ENCODE measurements at places on chromosomes 7 and 10.

DNA sequence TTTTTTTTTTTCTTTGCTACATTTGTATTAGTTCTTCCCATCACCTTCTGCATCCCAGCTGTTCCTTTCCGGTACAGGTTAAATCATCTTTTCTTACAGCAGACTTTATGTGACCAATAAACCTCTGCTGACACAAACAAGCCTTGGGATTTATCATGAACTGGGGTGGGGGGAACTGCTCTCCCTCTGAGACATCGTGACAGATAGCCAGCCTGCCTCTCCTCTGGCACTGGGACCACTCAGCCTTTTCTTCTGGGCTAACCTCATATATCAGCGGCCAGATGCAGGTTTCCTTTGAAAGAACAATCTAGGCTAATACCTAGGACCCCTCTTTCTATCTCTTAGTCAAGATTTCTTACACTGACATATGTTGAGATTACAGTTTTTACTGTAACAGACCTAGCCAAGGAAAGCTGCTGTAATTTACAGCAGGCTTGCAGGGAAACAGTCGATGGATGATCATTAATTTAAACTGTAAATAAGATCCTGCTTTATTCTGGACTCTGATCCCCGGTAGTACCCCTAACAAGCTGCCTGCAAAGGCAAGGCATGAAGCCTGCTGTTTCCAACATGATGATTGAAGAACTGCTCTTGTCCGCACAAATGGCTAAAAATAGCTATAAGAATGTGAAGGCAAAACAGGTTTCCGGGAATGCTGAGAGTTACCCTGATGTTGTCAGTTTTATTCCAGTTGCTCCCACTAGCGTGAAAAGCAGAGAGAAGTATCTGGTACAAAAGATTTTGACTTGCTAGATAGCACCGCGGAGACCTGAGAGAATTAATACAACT lies 338.7 kb downstream of the SORCS1 start:
- DNase-seq: no peak

DNA sequence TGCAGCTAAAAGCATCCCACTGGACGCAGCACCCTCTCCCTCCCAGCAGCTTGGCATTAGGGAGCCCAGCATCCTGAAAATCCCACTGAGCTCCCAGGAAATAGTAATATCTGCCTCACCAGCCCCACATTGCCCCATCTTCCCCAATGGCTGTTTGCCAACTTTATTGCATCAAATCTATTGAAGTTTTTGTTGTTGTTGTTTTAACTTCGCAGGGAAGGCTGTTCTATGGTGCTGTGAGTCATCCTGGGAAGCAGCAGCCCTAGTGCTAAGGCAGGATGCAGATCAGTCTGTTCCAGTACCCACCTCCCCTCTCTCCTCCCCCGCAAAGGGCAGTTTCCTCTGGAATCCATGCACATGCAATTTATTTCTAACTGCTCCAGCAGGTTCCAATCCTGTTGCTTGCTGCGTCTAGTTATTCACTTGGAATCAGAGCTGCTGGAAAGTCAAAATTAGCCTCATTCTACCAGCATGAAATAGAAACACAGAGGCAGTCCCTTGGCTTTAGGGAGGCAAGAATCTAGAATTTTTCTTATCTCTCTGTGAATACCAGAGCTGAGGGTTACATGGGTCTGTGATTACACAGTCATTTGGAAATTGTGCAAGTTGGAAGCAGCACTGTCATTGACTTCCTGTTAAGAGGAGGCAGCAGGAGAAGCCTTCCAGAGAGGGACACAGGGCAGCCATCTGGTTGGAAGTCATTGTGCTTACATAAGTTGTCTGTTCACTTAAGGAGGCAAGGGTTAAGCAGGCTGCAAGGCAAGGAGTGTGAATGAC lies 115.9 kb upstream of the CACUL1 start:
- peak; percentile 90 for DNase-seq

DNA sequence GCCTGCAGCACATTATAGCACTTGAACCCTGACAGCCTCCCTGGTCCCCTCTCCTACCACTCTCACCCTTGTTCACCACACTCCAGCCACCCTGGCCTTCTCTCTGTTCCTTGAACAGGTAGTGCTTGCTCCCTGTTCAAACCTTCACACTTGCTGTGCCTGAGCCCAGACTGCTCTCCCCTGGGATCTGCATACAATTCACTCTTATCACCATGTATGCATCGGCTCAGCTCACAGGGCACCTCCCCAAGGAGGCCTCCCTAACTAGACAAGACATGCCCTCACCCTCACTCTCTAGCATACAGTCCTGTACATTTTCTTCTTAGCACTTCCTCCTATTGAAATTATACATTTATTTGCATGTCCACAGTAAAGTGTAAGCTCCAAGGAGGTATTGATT lies 59.3 kb downstream of the FAM13C start:
- peak; percentile 34 for DNase-seq

DNA sequence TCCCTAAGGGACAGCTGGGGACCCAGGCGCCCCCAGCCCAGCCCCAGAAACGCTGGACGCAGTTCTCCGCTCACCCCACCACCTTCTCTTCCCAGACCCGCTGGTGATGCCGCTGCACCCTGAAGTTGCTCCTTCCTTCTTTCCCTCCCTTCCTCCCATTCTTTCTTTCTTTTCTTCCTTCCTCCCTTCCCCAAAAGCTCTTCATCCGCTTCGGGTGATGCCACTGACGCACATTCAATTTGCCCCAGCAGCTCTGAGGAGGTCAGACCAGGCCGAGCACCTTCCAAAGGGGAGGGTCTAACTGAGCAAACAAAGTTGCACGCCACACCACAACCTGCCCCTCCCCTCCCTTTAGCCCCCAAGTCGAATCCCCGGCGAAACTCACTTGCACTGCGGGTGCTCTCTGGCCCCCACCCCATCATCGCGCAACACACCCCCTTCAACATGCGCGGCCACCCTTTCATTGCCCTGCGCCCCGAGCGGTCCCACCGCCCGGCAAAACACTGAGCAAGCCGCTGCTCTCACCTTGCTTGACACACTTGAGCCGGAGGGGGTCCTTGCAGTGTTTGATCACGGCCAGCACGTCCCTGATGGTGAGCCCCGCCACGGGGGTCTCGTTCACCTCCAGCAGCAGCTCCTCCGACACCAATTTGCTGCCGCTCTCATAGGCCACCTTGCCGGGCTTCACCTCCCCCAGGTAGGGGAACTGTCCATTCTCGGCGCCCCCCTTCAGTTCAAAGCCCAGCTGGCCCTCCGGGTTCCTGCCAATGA lies 787 bp downstream of the MAGI2 start:
- DNase-seq: no peak

DNA sequence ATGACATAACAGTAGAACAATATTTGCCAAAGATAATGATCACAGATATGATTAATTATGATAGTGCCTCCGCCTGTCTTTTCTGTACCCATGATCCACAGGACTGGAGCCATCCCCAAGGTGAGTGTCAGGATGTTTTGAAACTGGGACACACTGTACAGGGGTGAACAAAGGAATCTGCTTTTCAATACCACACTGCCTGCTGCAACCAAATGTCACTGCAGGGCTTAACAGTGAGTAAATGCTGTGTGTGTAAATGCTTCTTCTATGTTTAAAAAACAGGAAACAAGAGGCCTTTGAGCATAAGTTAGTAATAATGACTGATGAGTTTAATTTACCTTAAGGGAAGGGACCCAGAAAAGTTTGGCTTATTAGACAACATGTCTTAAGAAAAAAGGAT lies 65.2 kb downstream of the HBP1 start:
- no peak for DNase-seq

GRCh38 chr10:38054361-38054797 lies 39.8 kb upstream of the ZNF37A start:
- DNase-seq: peak; percentile 78

DNA sequence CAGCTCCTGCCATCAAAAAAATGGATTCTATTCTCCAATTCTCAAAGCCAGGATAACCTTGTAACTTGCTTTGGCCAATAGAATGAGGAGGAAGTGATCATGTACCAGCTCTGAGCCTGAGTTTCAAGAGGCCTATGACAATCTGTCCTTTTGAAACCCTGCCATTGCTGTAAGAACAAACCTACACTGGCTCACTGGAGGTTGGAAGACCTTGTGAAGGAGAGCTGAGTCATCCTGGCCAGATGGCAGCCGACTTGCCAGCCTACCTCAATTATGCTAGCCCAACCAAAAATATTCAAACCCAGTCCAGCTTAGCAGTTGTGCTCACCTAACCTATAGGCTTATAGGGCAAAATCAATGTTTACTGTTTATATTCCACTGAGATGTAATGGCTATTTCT lies 93.0 kb downstream of the HGF start:
- no peak for DNase-seq

DNA sequence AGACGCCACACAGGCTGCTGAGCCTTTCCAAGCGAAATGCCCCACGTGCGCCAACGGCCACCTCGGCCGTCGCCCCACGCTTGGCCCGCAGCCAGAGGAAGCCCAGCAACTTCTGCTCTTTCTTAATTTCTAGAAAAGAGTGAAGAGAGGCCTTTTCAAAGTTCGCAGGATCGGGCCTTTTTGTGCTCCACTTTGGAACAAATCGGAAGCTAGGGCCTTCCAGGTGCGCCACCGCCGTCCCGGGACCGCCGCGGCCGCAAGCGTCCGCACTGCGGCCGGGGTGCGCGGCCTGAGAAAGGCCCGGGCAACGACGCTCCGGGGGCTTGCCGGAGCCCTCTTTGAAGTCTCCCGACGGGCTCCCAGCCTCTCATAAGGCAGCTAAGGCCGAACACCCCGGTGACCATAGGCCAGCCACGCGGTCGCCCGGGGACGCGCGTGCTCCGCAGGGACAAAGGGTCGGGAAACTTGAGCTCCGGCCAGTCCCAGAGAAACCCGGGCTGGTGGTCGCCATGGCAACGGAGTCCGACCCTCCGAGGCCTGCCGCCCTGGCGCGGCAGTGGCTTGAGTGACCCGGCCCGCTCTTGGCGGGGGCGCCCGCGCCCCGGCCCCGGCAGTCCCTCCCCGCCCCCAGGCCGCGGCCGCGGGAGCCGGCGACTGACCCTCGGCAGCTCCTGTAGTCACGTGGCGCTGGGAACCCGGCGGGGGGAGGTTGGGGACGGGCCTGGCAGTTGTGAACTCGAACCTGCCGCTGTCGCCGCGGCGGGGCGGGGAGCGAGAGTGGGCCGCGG lies at the start of gene REPIN1:
REPIN1 (plus strand) TSS at position 727 of the 788 bp plus-strand sequence. CDS start 890 bp downstream, outside the sequence.
- no peak for DNase-seq

DNA sequence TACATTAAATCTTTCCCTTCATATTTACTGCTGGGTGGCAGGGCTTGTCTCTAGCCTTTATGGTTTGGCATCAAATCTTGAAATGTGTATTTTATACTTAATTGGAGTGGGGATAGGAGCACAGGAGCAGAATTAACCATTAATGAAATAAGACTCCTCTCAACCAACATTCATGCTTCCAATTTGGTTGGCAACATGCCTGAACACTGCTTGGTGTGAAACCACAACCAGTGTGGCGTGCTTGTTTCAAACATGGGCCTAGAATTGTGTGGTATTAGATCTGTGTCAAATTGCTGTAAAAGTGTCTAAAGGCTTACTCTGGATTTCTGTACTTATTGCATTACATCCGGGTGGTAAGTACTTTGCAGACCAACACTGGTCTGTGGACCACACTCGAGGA lies 25.1 kb upstream of the VPS41 start:
- DNase-seq: no peak

- DNase-seq: no peak
Measured at GRCh38 chr7:13276977-13277376, 589.5 kb downstream of the ARL4A start.

GRCh38 chr7:30920021-30920583 lies 8.4 kb downstream of the AQP1 start:
- no peak for DNase-seq

DNA sequence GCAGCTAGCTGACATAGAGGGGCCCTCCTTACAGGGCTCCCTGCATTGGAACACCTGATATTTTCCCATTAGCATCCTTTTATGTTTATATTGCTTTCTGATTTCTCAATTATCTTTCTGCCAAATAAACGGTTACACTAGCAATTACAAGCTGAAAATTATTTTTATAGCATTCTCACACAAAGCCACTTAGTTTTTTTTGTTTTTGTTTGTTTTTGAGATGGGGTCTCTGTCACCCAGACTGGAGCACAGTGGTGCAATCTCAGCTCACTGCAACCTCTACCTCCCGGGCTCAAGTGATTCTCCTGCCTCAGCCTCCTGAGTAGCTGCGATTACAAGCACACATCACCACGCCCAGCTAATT lies 9.9 kb upstream of the ZC3HAV1 start:
- no peak for DNase-seq

DNA sequence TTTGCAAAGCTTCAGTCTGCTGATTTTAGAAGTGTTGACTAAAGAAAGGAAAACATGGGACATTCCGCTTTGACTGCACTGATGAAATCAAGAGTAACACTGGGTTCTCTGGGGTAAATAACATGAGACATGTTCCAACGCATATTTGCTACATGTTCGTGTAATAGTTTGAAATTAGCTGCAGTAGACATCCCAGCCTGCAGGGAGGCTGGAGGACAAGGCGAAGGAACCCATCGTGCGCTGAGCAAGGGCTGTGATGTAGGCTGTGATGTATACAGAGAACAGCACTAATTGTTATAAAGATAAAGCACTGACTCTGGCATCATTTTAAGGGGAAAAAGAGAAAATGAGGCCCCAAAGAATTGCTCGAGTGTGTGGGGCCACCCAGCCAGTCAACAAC lies 40.3 kb downstream of the SFMBT2 start:
- no peak for DNase-seq

DNA sequence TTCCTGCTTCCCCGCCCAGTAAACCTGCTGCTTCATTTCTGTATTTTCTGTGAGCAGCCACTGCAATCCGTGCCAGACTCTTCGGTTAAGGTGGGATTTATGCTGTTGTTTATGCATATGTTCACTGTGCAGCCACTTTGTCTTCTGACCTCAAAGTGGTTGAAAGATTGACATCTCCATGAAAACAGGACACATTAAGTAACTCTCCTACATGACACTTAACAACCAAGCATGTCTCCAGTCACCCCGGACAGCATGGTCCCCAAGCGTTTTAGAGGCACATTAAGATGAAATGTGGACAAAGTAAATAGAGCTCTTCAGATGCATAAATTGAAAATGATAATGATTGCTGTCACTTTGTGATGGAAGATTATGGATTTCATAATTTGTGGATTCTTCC lies 421.3 kb downstream of the GFRA1 start:
- DNase-seq: no peak

- peak; percentile 68 for DNase-seq
Measured at GRCh38 chr7:29304756-29305155, 110.2 kb downstream of the CHN2 start.

GRCh38 chr10:102579328-102579727 lies 65.0 kb upstream of the TRIM8 start:
- no peak for DNase-seq

DNA sequence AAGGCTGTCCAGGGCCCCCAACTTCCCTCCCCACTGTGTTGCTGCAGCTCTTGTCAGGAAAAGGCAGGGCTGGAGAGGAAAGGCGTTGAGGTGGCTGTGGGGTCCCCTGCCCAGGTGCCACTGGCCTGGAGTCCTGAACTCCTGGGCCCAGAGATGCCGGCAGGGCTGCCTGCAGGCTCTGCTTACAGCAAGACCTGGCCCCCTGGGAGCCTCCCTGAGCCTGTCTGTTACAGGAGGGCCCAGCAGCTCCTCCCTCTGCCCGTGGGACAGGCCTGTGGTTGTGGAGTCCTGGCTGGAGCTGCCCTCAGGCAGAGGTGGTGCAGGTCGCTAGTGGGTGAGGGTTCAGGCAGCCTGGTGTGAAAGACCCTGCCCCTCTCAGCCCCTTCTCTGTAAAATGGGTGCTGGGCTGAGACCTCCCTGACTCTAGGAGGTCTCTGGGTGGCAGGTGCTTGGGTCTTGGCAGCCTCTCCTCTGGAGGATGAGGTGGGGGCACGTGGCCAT lies 9.9 kb downstream of the ANTXRL start:
- DNase-seq: no peak

- DNase-seq: peak; percentile 84
Measured at GRCh38 chr10:4069491-4069890, 284.5 kb upstream of the KLF6 start.

GRCh38 chr10:23512355-23513058 lies 73.6 kb downstream of the OTUD1 start:
- DNase-seq: no peak

Measured in foreskin keratinocyte (primary cell).